A673 (cell line): ENCODE measurements at places on chromosomes 6 and 20. TPM values are rescaled to one million over a fixed set of nuclear protein-coding genes. Genes with fewer than 3 reads are reported as not detected.
A peak's percentile ranks its signal among the peaks of the same experiment; 100 is the strongest.

DDX43 gene
- total RNA-seq = not detected in 2 replicates

ADGRF4 gene
- not detected in 2 replicates for total RNA-seq

MMP24 gene
- 0.11 and 0.20 TPM in 2 replicates for total RNA-seq

GRCh38 chr6:34053721-34054120, 92.2 kb downstream of the GRM4 start:
- DNase-seq = no peak

- DNase-seq = peak; percentile 52
These were observed 100.2 kb downstream of the PERP start for GRCh38 chr6:138007014-138007472.

DNA sequence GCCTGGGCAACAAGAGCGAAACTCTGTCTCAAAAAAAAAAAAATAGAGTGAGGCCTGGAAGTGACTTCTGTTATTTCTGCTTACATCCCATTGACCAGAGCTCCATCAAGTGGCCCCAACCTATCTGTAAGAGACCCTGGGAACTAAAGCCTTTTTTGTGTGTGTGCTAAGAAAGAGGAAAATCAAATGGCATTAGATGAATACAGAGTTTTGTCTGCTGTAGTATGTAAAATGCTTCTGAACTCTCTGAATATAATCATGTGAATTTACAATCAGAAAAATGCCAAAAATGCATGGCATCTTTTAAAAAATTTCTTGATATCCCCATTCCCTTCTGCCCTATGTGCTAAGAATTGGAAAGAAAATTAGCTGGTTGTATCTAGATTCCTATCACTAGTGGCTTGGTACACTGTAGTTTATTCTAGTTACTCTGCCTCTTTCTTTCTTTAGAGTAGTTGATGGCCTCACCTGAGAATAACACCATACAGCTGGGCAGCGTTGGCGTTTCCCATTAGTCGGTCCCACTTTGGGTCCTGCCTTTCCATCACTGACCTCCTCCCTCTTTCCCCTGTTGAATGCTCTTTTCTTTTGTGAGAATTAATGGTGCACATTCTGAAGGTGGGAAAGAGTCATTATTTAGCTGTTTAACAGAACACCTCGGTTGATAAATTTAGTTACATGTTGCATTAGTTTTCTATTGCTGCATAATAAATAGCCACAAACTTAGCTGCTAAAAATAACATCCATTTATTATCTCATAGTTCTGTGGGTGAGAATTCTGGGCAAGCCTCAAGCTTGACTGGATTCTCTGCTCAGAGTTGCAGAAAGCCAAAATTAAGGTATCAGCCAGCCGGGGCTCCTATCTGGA, 38.2 kb downstream of the SAMD5 start:
- no peak for DNase-seq

DNA sequence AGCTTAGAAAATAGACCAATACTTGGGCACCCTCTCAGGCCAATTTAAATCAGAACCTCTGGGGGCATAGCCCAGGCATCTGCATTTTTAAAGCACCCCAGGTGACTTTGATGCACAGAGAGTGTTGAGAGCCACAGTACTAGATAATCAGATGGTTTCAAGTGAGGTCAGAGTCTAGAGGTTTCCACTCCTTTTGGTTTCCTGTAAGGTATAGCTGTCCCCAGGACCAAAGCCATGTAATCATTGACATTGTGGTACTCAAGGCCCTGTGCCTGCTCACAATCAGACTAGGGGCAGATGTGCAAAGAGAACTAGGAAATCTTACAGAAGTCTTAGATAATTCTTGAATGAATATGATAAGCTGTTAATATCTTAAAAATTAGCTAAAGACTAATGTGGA, 9.1 kb downstream of the FILIP1 start:
- no peak for DNase-seq

- no peak for DNase-seq
These were observed 7.2 kb downstream of the TFAP2A start for GRCh38 chr6:10407674-10408054.

DNA sequence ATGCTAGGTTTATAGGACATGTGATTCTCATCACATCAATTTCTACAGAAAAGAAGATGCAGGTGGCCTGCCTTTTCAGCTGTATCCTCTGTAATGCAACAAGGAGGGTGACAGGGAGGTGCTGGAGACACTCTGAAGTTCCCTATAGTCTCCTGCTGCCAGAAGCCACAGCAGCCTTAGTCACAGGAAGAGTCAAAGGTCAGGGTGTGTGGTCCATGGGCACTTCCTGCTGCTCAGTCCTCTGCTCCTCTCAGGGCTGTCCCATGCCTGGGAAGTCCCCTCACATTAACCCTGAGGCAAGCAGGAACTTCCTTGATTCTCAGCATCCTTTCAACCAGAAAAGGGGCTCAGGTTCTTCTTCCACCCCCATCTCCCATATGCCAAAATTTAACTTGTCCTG, 144.8 kb upstream of the FOXA2 start:
- DNase-seq = no peak

DNA sequence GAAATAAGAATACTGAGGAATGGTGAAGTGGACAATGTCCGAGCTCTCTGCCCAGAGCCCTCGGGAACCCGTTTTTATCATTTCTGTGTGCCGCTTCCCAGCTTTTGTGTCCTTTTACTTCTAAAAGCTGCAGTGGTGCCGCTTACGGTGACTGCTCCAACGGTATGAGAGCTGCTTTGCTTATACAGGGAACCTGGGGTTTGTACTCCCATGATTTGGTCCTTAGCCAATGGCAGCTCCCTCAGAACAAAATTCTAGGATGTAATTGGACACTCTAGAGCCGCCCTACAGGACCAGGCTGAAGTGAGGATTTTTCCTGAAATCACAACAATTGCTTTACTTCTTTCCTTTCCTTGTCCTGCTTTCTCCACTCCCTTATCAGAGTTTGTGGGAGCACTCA, 24.2 kb upstream of the PCSK2 start:
- peak; percentile 17 for DNase-seq

- DNase-seq = no peak
These were observed 6.4 kb upstream of the CHRNA4 start for GRCh38 chr20:63367446-63368055.
